ENCODE measurements at places on chromosomes 4 and X.
A peak's percentile ranks its signal among the peaks of the same experiment; 100 is the strongest.

GRCh38 chr4:26255989-26256388 is 64.8 kb upstream of the RBPJ start:
- no peak for ATAC-seq

- no peak for ATAC-seq
Measured at GRCh38 chr4:52265781-52266525, 214.8 kb downstream of the SPATA18 start.

DNA sequence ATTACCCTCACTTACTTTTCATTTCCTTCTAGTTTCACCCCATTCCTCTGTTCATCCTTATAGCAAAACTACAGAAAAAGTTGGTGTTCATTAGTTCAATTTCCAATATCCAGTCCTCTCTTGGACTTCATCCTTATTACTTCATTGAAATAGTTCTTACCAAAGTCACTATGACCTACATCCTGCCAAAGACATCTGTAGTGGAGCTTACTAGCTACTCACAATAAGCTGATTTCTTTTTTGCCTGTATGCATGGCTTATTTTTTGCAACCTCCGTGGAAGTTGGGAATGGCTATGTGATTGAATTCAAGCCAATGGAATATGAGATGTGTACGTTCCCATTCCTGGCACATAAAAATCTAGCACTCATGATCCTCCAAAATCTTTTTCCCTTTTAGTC is 4.6 kb upstream of the CDKL2 start:
- no peak for ATAC-seq

- ATAC-seq = no peak
Measured at GRCh38 chrX:49959602-49960001, 37.2 kb downstream of the CLCN5 start.

DNA sequence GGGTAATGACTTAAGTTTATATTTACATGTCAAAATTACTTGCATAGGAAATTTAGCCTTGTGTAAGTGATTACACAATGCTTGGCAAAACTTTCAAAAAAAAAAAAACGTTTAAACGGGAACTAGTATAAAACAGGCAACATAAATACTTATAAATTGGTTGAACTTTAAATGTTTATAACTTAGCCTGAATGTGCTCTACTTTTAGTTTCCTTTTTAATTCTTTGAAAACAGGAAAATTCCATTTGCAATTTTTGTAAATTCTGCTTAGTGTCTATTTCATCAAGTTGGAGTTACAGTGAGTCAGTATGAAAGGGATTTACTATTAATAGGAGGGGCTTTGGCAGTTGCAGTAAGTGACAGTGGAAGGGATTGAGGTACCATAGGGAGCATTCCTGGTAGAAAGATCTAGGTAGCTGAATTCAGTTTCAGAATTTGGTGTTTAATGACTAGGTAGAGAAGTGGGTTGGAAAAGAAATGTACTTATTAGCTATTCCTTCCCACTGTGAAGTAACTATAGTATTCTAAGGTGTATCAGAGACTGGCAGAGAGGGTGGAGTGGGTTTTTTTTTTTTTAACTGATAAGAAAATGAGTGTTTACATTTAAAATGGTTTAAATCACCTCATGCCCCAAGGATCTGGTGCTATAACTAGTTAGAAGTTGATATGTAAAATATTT is 2.8 kb downstream of the STAG2 start:
- ATAC-seq = no peak

DNA sequence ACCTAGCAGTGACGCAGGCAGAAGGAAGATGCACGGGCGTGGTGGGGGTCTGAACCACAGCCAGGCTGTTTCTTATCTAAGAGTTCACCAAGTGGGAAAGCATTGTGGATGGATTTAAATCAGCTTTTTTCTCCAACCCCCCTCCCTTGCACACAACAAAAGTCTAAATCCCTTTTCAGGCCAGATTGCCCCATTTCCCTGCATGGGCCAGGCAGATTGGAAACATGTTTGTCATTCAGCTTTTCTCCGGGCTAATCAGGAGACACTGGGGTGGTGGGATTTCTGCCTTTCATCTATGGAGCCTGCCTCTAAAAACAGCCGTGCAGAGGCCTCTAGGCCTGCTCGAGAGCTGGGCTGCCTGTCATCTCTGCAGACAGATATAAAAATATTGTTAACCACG is 166.3 kb upstream of the LEF1 start:
- ATAC-seq = no peak

DNA sequence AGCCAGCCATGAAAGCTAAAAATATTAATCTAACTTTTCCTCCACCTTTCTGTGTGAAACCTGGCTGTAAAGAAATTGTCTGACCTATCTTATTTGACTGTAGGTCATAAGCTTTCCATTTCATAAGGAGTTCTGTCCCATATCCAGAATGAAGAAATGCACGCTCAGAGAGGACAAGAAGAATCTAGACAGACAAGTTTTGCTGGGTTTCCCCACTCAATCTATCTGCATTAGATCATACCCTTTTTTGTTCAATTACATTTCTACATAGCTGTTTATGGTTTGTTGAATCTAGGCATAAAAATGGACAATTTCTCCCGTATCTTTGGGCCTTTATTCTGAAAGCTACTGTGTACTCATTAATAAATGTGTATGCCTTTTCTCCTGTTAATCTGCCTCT is 1495.1 kb downstream of the C4orf33 start:
- no peak for ATAC-seq

DNA sequence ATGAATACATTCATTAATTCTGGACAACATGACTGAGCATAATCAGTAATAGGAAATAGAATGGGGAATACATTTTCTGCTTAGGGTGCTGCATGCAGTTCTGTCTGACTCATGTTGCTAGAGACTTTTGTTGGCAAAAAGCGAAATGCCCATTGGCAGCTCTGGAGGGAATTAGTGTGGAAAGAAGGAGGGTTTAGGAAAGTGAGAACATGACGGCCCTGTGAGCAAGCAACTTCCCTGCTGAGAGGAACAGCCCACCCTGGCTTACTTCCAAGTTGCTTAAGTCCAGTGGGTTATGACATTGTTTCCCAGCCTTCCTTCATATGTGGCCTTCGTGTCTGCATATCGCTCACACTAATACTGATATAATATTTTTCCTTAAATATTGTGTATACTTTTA is 13.8 kb downstream of the MAD2L1 start:
- ATAC-seq = peak; percentile 10

GRCh38 chrX:4805502-4805901 is 1092.1 kb upstream of the PRKX start:
- ATAC-seq = no peak

DNA sequence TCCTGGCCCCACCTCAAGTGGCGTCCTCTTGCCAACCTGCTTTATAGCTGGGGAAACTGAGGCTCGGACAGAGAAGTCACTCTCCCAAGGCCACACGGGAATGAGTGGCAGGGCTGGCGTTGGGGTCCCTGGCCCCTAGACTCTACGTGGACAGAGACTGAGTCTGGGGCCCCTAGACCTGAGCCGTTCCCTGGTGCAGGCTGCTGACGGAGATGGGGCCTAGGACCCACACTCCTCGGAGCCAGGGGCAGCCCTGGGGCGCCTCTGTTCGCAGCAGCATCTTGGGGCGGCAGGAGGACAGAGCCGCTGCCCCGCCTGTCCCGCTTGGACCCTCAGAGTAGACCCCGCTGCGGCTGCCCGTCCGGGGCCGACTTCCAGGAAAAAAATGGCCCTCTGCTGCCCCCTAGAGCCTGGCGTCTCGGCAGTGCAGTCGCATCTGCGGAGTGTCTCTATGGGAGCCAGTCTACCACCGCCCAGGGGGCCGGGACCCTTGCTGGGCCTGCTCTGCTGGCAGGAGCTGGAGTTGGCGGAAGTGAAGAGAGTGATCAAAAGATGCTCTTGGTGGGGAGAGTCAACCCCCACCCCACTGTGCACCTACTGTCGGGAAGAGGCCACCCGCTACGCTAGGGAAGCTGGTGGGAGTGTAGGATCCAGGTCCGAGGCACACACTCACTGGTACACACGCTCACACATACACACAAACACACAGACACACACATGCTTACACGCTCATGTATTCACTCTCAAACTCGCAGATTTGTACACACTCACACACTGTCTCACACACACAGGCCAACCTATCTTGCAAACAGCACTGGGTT is 220.1 kb downstream of the AFAP1 start:
- ATAC-seq = peak; percentile 94

- no peak for ATAC-seq
Measured at GRCh38 chr4:118077767-118078105, 43.5 kb downstream of the NDST3 start.

GRCh38 chrX:10246846-10247245 is 90.1 kb downstream of the CLCN4 start:
- no peak for ATAC-seq

GRCh38 chr4:137762591-137762990 is 230.3 kb upstream of the PCDH18 start:
- peak; percentile 37 for ATAC-seq

- ATAC-seq = no peak
Measured at GRCh38 chr4:75584067-75584466, 28.2 kb downstream of the ODAPH start.

- no peak for ATAC-seq
Measured at GRCh38 chrX:30224536-30224935, 5.9 kb upstream of the MAGEB3 start.

GRCh38 chr4:141771889-141772830 is 135.8 kb downstream of the IL15 start:
- no peak for ATAC-seq

- ATAC-seq = no peak
Measured at GRCh38 chr4:86730310-86730709, 118.9 kb downstream of the SLC10A6 start.

DNA sequence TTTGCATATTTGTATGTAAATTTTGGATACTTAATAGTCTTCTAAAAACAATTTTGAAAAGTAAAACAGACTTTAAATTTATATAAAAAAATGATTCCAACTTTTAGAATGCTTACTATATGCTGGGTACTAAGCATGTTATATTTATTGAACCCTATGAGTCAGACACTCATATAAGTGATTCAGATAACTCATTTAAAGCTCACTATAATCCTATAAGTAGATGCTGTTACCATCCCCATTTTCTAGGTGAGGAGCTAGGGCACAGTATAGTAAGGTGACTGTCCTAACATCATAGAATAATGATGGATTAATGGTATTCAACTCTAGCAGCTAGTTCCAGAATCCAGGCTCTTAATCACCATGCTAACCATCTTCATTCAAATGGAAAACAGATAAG is 877.0 kb upstream of the GRID2 start:
- no peak for ATAC-seq

GRCh38 chrX:49001521-49002090 is 458 bp downstream of the GRIPAP1 start:
- ATAC-seq = peak; percentile 65

- ATAC-seq = no peak
Measured at GRCh38 chrX:37787423-37787869, 7.6 kb downstream of the CYBB start.

DNA sequence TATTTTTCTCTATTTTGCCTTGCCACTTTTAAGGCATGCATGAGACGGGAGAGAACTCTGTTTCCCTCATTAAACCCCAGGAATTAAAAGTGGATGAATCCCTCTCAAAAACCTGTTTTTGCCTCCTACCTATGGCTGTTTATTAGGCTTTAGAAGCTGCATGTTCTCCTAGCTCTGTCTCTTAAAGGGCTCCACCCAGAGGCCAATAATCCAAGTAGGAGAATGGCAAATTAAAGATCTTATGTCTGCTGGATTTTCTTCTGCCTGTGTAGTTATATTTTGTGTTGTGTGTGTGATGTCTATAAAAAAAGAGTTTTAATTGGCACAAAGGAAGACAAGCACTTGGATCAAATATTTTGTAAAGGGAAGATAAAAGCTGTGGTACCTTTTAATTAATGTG is 32.4 kb downstream of the MAGEC1 start:
- ATAC-seq = no peak

DNA sequence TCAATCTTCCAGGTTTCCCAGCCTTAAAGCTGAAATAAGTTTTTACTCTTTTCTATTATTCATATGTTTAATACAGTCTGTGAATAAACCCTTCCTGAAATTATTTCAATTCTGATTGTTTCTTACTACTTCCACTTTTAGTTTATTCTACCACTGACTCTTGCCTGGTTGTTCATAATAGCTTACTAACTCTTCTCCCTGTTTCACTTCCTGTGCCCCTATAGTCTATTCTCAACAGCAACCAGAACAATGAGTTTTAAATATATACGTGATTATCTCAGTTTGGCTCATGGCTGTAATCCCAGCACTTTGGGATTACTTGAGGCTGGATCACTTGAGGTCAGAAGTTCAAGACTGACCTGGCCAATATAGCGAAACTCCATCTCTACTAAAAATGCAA is 408.0 kb upstream of the SPOCK3 start:
- no peak for ATAC-seq

DNA sequence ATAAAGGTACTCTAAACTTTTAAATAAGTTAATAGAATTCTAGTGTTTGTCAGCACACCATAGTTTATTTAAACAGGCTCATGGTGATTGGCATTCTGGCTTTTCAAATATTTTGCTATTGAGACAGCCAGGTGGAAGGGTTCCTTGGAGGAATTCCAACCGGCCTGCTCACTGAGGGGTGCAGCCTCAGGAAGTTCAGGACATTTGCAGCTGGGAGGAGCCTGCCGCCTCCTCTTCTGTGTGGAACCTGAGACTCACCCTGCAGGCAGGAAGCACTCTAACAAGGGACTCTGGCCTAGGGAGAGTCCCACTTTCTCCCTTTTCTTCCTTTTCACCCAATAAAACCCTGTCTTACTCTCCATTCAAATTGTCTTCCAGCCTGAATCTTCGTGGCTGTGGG is 1328.0 kb downstream of the FSTL5 start:
- ATAC-seq = no peak

DNA sequence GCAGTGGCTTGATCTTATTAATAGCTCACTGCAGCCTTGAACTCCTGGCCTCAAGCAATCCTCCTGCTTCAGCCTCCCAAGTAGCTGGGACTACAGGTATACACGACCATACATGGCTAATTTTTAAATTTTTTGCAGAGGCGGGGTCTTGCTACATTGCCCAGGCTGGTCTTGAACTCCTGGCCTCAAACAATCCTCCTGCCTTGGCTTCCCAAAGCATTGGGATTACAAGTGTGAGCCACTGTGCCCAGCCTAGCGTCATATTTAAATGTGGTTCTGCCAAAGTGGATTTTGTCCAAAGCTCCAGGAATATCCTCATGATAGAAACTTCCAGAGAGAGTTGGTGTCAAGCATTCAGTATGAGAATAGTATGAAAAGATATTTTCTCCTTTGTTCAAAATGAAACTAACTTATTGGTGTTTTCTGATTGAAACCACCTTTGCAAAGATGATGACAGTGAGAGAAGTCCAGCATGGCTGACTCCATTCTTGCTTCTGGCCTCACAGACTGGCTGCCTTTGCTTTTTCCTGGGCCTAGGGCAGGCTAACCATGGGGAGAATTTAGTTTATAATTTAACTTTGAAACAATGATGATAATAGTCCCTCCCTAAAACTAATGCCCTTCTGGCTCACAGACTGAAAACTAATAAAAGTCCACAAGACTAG is 129.0 kb downstream of the C4orf51 start:
- no peak for ATAC-seq

- ATAC-seq = no peak
Measured at GRCh38 chr4:89614155-89614554, 222.8 kb downstream of the SNCA start.

- ATAC-seq = no peak
Measured at GRCh38 chrX:129785160-129785947, 5.6 kb downstream of the SASH3 start.
